ENCODE measurements at places on chromosomes 2 and 18.

GRCh38 chr2:129237966-129238725, 741.3 kb upstream of the RAB6C start:
- no peak for DNase-seq

- DNase-seq = no peak
Measured at GRCh38 chr2:57943315-57943714, 103.3 kb upstream of the VRK2 start.

GRCh38 chr2:60482222-60482621, 71.2 kb downstream of the BCL11A start:
- DNase-seq = no peak

- DNase-seq = no peak
Measured at GRCh38 chr18:57437402-57437765, 2.2 kb downstream of the ONECUT2 start.

GRCh38 chr18:2635586-2635985, 19.9 kb upstream of the SMCHD1 start:
- no peak for DNase-seq

DNA sequence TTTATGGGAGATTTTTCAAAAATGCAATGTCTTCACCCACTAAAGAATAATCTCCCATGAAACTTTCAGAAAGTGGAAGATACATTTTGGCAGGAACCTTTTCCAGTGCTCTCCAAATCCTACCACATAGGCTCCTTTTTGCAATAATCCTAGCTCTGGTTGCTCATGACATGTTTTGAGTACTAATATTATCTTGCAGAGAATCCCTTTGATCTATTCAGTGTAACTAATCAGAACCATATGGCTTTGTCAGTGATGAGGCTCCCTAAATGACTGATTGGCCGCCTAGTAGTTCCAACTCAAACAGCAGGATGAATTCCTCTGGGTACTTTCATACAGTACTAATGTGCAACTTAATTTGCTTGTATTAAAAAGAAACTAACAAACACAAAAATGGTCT, 544.0 kb upstream of the FAM98A start:
- DNase-seq = no peak

- DNase-seq = no peak
Measured at GRCh38 chr2:140199312-140199711, 1419.1 kb upstream of the NXPH2 start.

DNA sequence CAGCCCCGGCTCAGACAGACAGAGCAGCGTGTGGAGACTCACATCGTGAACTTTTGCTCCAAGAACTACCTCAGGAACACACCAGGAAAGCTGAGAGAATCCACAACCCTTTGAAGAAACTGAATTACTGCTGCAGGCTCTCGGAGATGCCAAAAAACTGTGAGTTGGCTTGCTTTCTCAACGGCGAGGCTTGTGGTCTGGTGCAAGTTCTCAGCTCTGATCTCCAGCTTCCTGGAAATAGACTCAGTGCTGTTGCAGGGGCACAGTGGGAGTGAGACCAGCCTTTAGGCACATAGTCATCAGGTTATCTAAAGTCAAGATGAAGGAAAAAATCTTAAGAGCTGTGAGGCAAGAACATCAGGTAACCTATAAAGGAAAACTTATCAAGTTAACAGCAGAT, 273.7 kb upstream of the LRATD1 start:
- DNase-seq = no peak

GRCh38 chr2:174859563-174860169, 95.4 kb upstream of the CHRNA1 start:
- no peak for DNase-seq

DNA sequence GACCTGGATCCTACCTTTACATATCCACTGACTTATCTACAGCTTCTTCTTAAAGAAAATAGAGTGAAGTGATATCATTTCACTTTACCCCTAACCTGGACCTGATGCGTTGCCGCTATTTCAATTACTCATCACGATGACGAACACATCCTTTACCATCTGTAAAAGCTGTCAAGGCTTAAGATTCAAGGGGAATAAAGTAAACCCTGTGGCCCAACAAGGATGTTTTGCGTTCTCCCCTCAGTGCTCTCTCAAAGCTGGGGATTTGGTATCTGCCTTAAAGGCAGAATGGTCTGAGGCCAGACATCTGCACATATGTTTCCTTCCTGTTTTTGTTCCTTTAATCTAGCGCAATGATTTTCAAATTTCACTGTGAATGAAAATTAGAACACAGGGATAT, 100.1 kb upstream of the KLF7 start:
- no peak for DNase-seq

GRCh38 chr18:35511428-35511827, 13.7 kb upstream of the INO80C start:
- DNase-seq = no peak

DNA sequence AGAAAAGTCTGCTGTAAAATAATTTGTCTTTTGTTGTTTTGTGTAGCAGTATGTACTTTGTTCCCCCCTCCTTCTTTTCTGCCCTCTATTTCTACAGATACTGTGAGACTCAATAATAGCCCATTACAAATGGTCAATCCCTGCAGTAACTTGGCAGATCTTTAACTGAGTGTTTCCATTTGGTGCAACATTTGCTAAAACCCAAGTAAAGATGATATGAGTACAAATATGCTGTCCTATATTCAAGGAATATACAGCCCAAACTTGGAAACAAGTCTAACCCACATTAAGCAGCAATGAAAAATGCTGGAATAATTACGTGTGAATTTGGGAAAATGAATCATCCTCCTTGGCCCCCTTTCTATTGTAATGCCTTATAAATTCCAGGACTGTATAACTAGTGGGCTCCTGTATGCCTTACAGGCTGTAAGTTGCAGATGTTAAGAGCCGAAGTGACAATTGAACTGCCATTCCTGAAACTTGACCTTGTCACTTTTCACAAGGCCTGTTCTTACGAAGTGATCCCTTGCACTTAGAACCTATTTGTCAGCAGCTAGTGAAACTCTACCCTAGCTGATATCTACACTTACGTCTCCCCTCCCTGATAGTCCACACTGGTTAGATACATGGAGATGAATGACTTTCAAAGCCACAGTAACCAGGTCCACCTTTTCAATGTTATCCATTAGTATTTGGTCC, 104.9 kb downstream of the IRS1 start:
- no peak for DNase-seq

DNA sequence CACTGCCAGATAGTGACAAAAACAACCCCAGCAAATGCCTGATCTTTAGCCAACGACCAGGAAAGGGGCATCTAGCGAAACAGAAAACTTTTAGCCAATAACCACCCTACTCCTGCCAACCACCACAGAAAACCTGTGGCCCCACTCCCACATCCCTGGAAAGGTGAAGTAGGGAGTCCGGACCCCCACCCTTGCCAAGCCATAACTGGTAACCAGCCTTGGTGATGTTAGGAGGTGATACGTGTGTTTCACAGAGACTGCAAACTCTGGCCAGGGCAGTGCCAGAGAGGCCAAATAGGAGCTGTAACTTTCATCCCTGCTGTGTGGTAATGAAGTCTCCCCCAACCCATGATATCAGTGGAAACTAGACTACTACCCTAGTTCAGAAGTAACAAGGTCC, 27.6 kb downstream of the SCTR start:
- no peak for DNase-seq

DNA sequence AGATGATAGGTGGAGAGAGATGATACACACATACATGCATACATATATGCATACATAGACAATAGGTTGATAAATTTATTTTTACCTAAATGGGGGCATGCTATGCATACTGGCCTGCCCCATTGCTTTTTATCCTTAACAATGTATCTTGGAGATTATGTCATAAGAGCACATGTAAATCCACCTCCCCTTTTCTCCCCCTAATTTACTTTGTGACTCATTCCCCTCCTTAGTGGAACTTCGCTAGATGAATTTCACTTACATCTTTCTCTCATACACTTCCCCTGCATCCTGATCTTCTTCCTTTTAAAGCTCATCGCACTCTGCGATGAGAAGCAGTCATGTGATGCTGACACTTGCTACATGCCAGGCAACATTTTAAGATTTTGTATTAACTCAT, 223.6 kb downstream of the C1D start:
- no peak for DNase-seq

DNA sequence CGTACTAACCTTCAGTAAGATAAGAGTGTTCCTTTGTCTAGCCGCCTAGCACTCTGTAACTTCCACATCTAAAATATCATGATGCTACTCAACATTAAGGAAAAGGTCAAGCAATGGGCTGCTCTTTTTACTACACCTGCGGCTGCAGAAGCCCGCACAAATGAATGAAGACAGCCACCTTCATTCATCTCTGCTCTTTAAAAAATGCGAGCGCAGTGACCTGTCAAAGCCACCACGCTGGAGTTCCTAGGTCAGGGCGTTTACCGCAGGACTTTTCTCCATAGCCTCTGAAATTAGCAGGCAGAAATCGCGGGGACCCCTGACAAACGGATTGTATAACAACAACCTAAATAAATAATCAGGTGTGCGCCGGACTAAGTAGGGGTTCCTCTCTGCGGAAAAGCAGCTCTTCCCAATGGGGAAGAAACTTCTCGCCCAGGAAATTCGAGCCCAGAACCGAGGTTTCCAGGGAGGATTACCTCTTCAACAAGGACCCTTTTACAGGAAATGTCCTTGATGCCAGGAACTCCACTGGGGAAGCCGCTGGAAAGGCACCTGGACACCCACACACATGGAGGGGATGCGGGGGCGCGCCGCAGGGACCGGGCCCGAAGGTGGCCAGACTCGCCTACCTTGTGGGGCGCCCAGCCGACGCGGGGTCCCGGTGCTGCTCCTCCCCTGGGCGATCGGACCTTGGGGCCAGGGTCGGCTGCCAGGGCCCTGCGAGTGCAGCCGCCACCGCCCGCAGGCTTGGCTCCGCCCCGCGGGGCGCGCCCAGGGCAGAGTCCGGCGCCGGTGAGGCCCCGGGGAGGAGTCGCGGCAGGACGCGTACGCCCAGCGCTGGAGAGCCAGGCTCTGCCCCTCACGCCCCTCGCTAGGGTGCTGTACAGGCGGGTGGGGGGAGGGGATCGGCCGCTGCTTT, at the start of gene CCDC68:
Gene CCDC68 (minus strand): TSS at position 758 of the 922 bp plus-strand sequence. CDS start 16,670 bp downstream, outside the sequence.
- no peak for DNase-seq

DNA sequence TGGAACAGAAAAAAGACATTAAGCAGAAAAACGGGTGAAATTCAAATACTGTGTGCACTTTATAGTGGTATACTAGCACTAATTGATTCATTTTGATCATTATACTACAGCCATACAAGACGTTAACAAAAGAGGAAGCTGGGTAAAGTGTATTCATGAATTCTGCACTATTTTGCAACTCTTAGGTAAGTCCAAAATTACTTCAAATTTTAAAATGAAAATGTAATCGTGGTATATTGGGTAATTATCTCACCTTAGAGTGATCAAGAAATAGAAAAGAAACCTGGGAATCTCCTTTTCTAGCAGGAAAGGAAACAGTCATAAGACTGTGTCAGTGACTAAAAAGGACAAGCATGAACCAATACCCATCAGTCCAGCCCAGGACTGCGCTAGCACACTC, 5.4 kb downstream of the TGFBRAP1 start:
- DNase-seq = no peak

DNA sequence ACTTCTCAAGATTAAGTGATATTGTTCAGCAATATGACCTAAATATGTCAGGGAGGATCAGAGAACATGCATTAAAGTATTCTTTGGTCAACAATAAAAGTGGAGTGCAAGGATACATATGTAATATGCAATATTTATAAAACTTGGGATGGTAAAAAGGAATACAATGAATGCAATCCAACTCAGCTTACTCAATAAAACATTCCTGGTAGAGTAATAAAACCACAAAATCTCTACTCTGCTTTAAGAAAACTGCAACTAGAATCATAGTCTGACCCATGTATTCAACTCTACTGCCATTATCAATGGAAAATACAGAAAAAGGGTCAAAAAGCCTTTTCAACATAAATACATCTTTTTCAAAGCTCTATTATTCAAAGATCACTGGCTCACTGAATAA, 11.6 kb downstream of the IRS1 start:
- no peak for DNase-seq

- no peak for DNase-seq
Measured at GRCh38 chr2:129092956-129093355, 774.3 kb upstream of the HS6ST1 start.

GRCh38 chr18:7978834-7979233, 411.7 kb downstream of the PTPRM start:
- DNase-seq = no peak

DNA sequence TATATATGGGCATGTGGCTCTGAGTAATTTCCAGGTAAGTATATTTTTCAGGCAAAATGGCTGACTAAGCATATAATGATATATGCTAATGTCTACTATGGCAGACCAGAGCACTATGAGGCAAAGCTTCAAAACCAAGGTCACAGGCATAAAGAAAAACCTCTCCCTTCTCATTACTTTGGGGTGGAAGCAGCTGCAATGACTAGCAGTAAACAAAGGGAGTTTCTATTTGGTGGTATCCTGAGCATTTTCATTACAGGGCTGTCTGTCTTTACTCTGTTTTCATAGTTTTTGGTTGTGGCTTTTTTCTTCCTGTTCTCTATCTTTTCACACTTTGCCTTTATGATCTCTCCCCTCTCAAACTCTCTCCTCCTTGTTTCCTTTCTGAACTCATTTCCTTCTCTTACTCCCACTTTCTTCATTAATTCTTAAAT, 15.6 kb downstream of the PDE6D start:
- DNase-seq = no peak

DNA sequence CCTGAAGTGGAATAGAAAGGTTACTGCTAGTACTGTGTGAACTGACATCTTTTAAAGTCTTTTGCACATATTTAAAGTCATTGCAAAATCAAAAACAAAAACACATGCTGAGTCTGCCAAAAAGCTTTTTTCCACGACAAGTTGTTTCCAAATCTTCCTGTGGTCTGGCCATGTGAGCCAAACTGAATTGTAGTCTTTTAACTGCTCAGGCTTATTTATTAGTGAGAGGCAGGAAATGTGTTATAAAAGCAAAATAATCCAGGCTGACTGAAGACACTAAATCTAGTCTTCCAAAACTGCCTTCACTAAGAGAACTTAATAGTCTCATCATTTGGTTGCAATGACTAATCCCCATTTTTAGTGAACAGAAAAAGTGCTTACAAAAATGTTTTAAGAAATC, 2.3 kb downstream of the KRCC1 start:
- no peak for DNase-seq

GRCh38 chr2:147913701-147914480, 69.1 kb downstream of the ACVR2A start:
- no peak for DNase-seq

GRCh38 chr18:74722237-74722636, 124.6 kb downstream of the ZNF407 start:
- DNase-seq = no peak

DNA sequence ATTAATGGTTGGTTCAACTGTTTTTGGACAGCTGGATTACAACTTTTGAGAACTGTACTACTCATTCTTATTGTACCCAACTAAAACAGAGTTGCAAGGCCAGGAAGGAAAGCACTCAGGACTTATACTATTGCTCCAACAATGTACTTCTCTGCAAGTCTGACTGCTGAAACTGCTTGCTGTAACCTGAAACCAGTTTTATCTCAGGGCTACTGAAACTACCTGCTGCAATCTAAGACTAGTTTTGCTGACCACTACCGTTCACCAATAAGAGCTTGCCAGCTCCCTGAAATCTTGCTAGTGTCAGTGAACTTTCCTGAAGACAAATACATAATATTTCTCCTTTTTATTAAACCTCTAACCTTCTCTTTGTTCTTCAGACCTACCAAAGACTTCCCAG, 157.3 kb downstream of the CDCA7 start:
- DNase-seq = no peak

- no peak for DNase-seq
Measured at GRCh38 chr2:5352286-5352685, 339.9 kb upstream of the SOX11 start.

GRCh38 chr2:169933124-169933711, 106.0 kb downstream of the UBR3 start:
- DNase-seq = peak; percentile 8

Data from GM18507 (cell line).